Stimulated activated CD4-positive, alpha-beta T cell treated with anti-CD3 and anti-CD28 coated beads, Interleukin-1b, Interleukin-23, amount 100 ng/mL, for 1 hour (primary cell): ENCODE measurements at places on chromosomes 12 and 14.

GRCh38 chr12:88035907-88036289 lies 6.7 kb upstream of the C12orf50 start:
- no peak for DNase-seq

DNA sequence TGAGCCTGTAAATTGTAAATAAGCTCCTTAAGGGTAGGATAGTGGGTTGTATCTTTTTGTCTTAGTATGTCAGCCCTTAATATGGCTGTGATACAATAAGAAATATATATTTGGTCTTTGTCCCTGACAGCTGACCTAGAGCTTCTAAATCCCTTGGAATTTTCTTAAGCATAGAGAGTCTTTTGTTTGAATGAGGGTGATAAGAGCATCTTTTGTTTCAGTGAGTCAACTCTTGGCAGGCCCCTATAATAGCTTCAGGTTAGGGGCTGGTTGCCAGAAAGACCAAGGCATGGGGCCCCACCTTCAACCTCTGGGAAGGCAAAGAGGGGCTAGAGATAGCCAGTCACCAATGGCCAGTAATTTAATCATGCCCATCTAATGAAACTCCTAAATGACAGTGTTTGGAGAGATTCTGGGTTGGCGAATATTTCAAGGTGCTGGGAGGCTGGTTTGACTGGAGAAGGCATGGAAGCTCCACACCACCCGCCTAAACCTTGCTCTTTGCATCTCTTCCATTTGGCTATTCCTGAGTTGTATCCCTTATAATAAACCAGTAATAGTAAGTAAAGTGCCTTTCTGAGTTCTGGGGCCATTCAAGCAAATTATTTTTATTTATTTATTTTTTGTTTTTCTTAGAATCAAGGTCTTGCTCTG lies 10.5 kb downstream of the PALS1 start:
- no peak for DNase-seq

- DNase-seq: peak; percentile 69
Measured at GRCh38 chr12:121209624-121210572, at the start of gene P2RX4. TSS of gene P2RX4 (plus strand) at chr12:121210129. CDS start at chr12:121210165, 36 bp downstream.

DNA sequence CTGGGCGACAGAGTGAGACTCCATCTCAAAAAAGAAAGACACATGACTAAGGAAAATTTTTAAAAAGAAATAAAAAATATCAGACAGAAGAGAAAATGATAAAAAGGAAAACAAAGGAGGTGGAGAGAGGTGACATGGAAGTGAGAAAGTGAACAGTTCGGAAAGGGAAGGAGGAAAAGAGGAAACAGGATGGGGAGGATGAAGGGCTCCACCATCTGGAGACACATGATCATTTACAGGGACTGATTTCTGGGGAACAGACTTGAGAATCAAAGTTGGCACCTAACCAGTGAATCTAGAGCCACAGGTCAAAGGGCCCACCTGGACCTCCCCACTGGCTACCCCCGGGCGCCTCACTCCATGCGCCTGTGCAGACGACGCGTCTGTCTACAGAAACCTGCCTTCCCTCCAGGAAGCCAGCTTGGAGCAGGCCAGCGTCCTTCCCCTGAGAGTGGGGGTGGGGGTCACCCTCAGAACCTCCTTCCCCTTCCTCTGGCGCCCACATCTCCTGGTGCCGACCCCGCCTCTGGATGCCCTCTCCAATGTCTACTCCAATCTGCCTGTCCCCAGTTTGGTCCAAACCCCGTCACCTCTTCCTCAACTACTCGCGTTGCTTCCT lies 60.5 kb downstream of the AMN start:
- no peak for DNase-seq

DNA sequence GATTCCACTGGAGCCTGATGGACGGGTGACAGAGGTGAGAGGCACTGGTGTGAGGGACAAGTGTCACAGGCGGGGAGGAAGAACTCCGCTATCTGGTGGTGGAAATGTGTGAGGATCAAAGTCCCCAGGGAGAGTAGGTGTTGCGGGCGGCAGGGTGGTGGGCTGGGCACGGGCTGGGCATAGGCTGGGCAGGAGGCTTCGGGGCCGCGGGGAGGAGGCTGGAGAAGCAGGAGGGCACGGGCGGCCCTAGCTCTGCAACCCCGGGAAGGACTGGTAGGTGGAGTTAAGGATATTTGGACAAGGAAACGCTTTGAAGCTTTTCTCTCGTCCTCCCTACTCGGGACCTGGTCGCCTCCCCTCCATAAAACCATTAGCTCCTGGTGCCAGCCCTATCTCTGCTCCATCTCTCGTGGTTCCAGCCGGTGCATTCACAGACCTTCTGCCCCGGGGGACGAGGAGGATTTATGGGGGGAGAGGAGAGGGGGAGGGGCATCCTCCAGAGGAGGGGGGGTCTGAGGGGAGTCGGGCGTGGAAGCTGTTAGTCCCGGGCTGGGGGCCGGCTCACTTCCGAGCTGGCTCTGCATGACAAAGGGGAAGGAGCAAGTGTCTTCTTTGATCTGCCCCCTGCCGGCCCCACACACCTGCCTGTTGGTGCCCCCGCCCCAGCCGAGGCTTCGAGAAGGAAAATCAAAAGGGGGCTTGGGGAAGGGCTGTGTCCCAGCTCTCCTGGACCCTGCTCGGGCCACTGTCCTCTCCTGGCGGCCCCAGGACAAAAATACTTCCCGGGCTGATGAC lies 504 bp downstream of the WNT5B start:
- DNase-seq: no peak

DNA sequence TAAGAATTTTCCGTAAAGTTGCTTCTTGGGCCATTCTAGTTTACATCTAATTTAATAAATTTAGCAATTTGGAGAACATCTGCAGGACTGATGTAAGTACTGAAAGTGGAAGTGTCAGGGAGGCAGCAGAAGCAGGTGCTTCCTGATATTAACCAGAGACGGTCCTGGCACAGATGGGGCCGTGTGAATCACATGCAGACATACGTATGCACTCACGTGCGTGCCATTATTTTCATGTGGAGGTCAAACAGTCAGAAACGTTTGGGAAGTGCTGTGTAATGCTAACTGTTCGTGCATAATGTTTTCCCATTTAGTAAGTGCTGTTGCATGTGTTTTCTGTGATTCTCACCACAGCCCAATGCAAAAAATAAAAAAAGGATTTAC lies 87.8 kb upstream of the DYNC1H1 start:
- peak; percentile 42 for DNase-seq

DNA sequence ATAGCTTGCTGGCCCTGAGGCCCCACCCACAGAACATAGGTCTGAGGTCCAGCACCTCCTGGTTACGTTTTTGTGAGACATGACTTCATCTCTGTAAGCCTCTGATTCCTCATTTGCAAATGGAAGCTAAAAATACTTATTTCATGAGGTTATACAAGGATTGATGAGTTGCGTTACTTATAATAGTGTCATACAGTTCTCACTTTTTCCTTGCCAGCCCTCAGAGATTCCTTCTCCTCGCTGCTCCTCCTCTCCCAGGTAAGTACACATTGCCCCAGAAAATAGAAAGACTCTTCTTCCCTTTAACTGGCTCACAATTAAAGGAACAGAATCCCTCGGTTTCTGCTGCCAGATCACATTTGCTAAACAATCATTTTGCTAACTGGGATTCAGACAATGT lies 739.2 kb downstream of the VRK1 start:
- no peak for DNase-seq

DNA sequence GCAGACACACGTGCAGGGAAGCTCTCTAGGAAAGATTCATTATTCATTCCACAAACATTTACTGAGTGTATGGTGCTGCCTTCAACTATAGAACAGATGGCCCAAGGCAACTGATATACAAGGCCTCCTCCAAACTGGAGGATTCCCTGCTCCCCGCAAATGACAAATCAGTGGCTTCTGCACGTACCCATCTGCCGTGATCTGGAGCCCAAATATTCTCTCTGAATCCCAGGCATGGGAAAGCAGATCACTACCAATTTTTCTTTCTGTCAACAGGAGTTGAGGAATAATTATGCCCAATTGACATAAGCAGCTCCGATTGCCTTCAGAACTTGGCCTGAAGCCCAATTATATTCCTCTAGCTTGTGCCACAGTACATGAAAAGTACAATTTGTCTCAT lies 174.2 kb upstream of the CCDC196 start:
- DNase-seq: no peak

DNA sequence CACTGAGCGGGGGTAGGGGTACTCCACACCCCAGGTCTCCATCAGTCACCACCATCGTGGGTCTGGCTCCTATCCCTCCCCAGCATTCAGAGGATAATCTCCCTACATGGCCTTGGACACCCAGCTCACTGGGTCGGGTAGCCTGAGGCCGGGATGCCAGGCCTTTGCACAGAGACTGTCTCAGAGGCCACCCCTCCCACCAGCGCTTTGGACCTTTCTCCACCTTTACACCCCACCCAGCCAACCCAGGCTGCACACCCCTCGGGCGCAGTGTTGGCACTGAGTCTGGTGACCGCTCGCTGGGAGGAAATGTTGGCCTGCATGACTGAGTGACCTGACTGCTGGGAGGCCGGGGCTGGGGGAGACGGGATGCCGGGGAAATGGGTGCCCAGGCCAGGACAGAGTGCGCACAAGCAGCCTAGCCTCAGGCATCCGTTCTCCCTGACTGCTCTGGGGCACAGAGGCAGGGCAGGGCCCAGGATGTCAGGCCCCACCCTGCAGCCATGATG lies 10.6 kb upstream of the LBHD2 start:
- DNase-seq: no peak

DNA sequence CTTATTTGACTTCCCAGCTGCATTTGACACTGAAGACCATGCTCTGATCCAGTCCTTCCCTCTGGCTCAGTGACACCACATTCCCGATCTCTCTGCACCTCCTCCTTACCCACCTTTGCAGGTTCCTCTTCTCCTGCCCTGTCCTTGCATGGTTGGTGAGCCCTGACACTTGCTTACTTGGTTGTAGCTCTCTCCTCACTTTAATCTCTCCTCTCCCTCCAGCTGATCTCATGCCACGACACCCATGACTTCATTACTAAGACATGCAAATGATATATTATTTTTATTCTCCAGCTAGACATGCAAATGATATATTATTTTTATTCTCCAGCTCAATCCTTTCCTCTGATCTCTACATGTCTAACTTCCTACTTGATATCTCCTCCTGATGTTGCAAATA lies at the start of gene SERPINA9:
Gene SERPINA9, minus strand, starts transcription at position 175 of the 400 bp plus-strand sequence. CDS start 6,357 bp downstream, outside the sequence.
- DNase-seq: no peak

- no peak for DNase-seq
Measured at GRCh38 chr14:53004976-53005375, 54.1 kb upstream of the FERMT2 start.

DNA sequence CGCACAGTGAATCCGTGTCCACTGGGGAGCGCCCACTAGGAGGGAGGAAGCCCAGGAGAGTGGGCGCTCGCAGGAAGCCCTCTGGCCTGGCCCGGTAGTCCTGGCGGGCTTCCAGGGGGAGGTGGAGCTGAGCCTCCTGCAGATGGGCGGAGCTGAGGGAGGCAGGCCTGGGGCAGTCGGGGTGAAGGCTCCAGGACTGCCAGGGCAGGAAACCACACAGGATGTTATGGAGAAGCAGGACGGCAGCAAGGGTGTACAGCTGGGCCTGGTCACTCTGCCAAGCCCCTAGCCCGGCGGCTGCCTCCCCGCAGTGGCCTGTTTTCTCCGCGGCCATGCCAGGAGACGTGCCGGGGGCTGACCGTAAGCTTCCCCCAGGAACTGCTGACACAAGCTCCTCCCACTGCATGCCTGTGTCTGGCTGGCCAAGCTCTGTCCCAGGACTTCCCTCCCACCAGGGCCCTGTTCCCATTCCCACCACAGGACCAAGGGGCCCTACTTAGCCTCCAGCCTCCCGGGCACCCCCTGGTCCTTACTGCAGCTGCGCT lies 143.4 kb upstream of the C14orf180 start:
- no peak for DNase-seq
